BJ (cell line): ENCODE measurements at places on chromosomes 2 and 18. TPM values are rescaled to one million over a fixed set of nuclear protein-coding genes. Genes with fewer than 3 reads are reported as not detected.

EPAS1 gene
- 312 and 531 TPM in 2 replicates for polyA plus RNA-seq

ARHGAP15 gene
- not detected in 2 replicates for polyA plus RNA-seq

RESP18 gene
- not detected in 2 replicates for polyA plus RNA-seq

LOXHD1 gene
- not detected in 2 replicates for polyA plus RNA-seq

UNC80 gene
- not detected in 2 replicates for polyA plus RNA-seq

ZNF804A gene
- 0.53 and 0.96 TPM in 2 replicates for polyA plus RNA-seq

IL36RN gene
- polyA plus RNA-seq = not detected in 2 replicates

MDH1B gene
- polyA plus RNA-seq = 0.39 and 0.76 TPM in 2 replicates

PDCD1 gene
- polyA plus RNA-seq = not detected in 2 replicates

UGT1A6 gene
- polyA plus RNA-seq = 0.11 TPM in 1 of 2 replicates, not detected in the other

TSPYL6 gene
- polyA plus RNA-seq = not detected in 2 replicates

IL36B gene
- not detected in 2 replicates for polyA plus RNA-seq

HOXD1 gene
- not detected in 2 replicates for polyA plus RNA-seq

BCL2 gene
- 0.15 and 0.16 TPM in 2 replicates for polyA plus RNA-seq

LAMA1 gene
- 3.2 and 3.4 TPM in 2 replicates for polyA plus RNA-seq

DYSF gene
- 0.65 and 1.3 TPM in 2 replicates for polyA plus RNA-seq

CROCC2 gene
- polyA plus RNA-seq = not detected in 2 replicates

NEB gene
- under 0.01 and 0.01 TPM in 2 replicates for polyA plus RNA-seq

HOXD3 gene
- 0.07 TPM in 1 of 2 replicates, not detected in the other for polyA plus RNA-seq

IL1B gene
- polyA plus RNA-seq = 7.6 and 8.4 TPM in 2 replicates

ALPG gene
- polyA plus RNA-seq = not detected in 2 replicates

MBOAT2 gene
- polyA plus RNA-seq = 18.1 and 23.0 TPM in 2 replicates

DTNB gene
- polyA plus RNA-seq = 7.7 and 9.2 TPM in 2 replicates

ERFE gene
- 1.2 and 2.9 TPM in 2 replicates for polyA plus RNA-seq

PTCD3 gene
- 31.6 and 74.4 TPM in 2 replicates for polyA plus RNA-seq

TMEM163 gene
- not detected in 2 replicates for polyA plus RNA-seq

B3GNT2 gene
- 9.4 and 12.0 TPM in 2 replicates for polyA plus RNA-seq

SERPINB4 gene
- polyA plus RNA-seq = 0.06 TPM in 1 of 2 replicates, not detected in the other

GCG gene
- not detected in 2 replicates for polyA plus RNA-seq

ALPI gene
- not detected in 2 replicates for polyA plus RNA-seq

CAPN14 gene
- 0.10 TPM in 2 replicates for polyA plus RNA-seq

HES6 gene
- polyA plus RNA-seq = 0.93 and 1.7 TPM in 2 replicates

OXER1 gene
- not detected in 2 replicates for polyA plus RNA-seq

OSR1 gene
- polyA plus RNA-seq = 4.3 and 6.7 TPM in 2 replicates

IL37 gene
- polyA plus RNA-seq = not detected in 2 replicates

ANKRD30BL gene
- polyA plus RNA-seq = not detected in 2 replicates

PEX13 gene
- polyA plus RNA-seq = 11.7 and 25.1 TPM in 2 replicates

TCF23 gene
- polyA plus RNA-seq = not detected in 2 replicates

SLC11A1 gene
- polyA plus RNA-seq = 0.05 and 0.23 TPM in 2 replicates

MRPS9 gene
- 19.3 and 21.7 TPM in 2 replicates for polyA plus RNA-seq

KYNU gene
- 0.04 TPM in 1 of 2 replicates, not detected in the other for polyA plus RNA-seq
